ENCODE measurements at places on chromosomes 13 and 19.

DNA sequence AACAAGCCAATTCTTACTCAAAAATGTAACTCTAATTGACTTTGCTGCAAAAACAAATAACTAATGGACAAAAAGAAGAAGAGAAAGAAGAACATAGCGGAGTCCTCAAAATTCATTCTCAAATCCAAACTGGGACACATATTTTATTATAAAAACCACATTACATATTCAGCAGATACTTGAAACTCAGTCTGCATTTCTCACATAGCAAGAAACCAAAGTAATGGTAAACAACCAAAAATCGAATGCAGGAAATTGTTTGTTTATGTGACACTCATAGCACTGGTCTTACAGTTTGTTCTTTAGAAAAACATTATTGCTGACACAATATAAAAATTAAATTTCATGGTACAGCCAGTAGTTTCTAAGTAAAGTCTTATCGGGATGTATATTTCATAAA is 789.8 kb downstream of the SLITRK6 start:
- no peak for DNase-seq

- DNase-seq: no peak
Observed at GRCh38 chr19:22263121-22263520, 23.1 kb upstream of the ZNF729 start.

DNA sequence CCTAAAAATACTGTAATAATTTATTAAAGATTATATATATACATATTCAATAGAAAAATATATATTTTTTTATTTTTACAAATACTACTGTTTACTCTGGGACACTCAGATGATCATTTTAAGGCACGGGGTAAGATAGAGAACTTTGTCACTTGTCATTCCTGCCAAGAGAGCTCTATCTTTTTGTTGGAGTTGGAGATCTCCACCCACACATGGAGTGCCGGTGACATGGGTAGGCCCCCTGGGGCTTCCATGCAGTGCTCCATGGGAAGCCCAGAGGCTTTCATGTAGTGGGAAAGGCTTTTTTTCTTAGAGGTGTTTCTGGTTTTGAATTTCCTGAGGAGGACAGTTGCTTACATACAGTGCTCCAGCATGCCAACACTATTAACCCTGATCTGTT is 81.4 kb downstream of the LMO7 start:
- DNase-seq: no peak

- no peak for DNase-seq
Observed at GRCh38 chr19:30374865-30375552, 2.8 kb downstream of the ZNF536 start.

- no peak for DNase-seq
Observed at GRCh38 chr13:48185018-48185417, 48.0 kb upstream of the ITM2B start.

GRCh38 chr19:15294561-15294990 is 37.8 kb downstream of the BRD4 start:
- DNase-seq: no peak

- DNase-seq: no peak
Observed at GRCh38 chr13:35514061-35514477, 37.6 kb upstream of the MAB21L1 start.

DNA sequence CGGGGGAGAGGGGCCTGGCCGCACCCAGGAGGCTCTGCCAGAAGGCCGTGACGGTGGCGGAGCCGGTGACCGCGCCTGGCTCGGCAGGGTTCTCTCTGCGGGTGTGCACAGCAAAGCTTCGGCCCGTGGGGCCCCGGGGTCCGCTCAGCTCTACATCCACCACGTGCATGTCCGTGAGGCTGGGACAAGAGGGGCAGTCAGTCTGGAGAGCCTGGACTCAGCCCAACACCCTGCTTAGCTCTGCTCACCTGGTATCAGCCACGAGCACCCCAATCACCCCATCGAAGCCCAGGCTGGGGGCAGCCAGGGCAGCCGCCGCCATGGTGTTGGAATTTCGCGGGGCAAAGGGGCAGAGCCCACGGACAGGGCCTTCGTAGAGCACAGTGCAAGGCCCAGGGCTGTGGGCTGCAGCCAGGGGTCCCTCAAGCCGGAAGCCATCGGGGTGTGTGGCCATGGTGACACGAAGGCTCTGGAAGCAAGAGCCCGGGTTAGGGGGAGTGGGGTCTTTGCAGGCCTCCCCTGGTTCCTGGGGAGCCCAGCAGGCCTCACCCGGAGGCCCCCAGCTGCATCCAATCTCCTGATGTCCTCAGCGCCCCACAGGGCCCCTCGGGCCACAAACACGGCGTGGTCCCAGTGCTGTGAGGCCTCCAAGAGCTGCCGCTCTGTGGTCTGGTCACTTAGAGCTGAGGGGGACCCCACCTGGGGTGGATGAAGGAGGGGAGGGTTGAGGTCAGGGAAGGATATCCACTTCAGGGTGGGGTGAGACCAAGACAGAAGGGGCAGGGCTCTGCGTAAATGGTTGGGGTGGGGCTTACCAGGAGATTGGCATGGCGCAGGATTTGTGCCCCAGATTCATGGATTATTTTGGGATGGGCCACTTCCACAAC is 1.4 kb downstream of the ASPDH start:
- DNase-seq: peak; percentile 48

DNA sequence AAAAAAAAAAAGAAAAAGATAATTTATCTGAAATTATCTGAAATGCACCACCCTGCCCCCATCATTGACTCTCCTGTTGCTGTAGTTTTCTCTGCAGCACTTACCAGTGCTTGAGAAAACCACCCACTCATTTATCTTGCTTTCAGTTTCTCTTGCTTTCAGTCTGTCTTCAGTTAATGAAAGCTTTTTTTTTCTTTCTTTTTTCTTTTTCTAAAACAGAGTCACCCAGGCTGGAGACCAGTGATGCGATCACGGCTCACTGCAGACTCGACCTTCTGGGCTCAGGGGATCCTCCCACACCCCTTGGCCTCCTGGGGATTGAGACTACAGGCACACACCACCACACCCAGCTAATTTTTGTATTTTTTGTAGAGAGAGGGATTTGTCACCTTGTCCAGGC is 4.3 kb upstream of the ACP5 start:
- no peak for DNase-seq

- no peak for DNase-seq
Observed at GRCh38 chr13:87667686-87668085, 3.5 kb upstream of the SLITRK5 start.

GRCh38 chr13:21242236-21242635 is 65.8 kb downstream of the MRPL57 start:
- DNase-seq: no peak

- no peak for DNase-seq
Observed at GRCh38 chr19:13133241-13133870, 15.3 kb downstream of the NACC1 start.

- peak; percentile 89 for DNase-seq
Observed at GRCh38 chr13:51995677-51996551, 15.3 kb downstream of the ATP7B start.

DNA sequence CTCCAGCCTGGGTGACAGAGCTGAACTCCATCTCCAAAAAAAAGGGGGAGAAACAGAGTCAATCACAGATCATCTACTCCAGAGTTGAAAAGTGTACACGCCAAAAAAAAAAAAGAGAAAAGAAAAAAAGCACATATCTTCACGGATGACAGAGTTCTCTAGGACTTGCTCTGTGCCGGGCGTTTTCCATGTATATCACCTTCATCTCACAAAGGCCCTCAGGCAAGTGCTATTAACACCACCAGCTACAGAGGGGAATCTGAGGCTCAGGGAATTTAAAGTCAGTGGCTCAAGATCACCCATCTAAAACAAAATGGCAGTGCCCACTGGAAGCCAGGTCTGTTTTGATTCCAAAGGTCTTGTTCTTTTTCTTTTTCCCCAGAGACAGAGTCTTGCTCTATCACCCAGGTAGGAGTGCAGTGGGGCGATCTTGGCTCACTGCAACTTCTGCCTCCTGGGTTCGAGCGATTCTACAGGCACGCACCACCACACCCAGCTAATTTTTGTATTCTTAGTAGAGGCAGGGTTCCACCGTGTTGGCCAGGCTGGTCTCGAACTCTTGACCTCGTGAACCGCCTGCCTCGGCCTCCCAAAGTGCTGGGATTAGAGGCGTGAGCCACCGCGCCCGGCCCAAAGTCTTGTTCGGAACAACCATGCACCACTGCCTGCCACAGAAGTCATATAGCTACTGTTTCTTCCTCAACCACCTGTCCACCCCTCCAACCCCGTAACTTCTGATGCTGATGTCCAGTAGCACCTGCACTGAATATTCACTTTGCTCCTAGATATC is 42.2 kb downstream of the SAE1 start:
- DNase-seq: no peak

DNA sequence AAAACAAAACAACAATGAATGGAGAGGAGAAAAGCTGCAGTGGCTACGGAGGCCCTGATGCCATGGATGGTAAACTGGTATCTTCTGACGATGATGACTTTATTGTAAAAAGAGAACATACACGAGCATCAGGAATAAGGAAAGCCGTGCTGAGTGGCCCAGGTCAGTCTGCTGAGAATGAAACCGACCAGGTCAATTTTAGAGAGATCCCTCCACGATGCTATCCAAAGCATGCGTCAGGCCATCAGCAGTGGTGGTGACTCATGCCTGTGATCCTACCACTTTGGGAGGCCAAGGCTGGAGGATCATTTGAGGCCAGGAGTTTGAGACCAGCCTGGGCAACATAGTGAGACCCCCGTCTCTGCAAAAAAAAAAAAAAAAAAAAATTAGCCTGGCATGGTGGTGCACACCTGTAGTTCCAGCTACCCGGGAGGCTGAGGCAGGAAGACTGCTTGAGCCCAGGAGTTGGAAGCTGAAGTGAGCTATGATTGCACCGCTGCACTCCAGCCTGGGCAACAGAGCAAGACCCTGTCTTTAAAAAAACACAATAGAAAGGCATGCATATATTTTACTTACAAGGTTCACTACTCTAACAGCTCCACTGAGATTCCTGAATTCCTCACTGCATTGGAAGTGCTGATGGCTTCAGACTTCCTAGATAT is 62.3 kb downstream of the GADD45B start:
- DNase-seq: peak; percentile 2

DNA sequence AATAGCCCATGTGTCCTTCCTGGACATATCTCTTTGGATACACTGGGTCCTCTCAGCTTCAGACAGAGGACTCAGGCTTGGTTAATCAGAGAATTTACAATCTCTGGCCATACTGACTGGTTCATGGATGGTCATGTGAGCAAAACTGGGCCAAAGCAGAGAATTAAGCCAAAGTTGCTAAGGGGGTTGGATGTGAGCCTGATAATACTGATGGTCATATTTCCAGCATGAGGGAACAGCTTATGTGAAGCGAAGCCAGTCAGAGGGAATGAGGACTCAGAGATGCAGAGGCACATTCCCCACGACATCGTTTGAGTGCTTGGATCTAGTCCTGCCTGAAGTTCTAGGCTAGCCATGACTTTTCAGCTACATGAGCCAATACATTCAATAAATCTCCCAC is 22.0 kb upstream of the LRRC4B start:
- no peak for DNase-seq
